CD4-positive, CD25-positive, alpha-beta regulatory T cell (primary cell): ENCODE measurements at places on chromosomes 16 and 17.

- H3K27me3 ChIP-seq: no peaks in the 10 kb centered on the region
- peaks cover 23% of the 10 kb centered on the region for H3K36me3 ChIP-seq
- no peaks in the 10 kb centered on the region for H3K4me1 ChIP-seq
- DNase-seq: no peak
Observed at GRCh38 chr17:32385971-32386370, 36.0 kb downstream of the ZNF207 start.

- no peaks in the 10 kb centered on the region for H3K27me3 ChIP-seq
- H3K4me3 ChIP-seq: peak overlapping the region; percentile 92
- no peak for DNase-seq
- H3K27ac ChIP-seq: no peak overlapping the region
- peaks cover 60% of the 10 kb centered on the region for H3K4me1 ChIP-seq
Observed at GRCh38 chr17:59623151-59623550, 3.5 kb downstream of the CLTC start.

DNA sequence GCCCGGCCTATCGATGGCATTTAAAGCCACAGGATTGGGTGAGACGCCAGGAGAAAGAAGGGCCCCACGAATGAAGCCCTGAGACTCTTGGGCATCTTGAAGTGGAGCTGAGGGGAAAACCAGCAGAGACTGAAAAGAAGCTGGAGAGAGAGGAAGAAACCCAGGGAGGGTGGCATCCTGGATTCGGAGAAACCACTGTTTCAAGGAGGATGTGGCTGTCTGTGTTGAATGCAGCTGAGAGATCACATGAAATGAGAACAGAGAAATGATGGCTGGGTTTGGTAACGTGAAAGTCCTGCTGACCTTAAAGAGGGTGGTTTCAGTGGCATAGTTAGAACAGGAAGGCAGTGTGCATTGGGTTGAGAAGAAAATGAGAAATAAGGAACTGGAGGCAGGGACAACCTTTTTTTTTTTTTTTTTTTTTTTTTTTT lies 3.8 kb downstream of the TNFSF12 start:
- no peaks in the 10 kb centered on the region for H3K27me3 ChIP-seq
- peaks cover 48% of the 10 kb centered on the region for H3K4me1 ChIP-seq
- peak; percentile 96 for DNase-seq
- peak overlapping the region; percentile 66 for H3K4me3 ChIP-seq
- peak overlapping the region; percentile 66 for H3K27ac ChIP-seq
- no peaks in the 10 kb centered on the region for H3K36me3 ChIP-seq

DNA sequence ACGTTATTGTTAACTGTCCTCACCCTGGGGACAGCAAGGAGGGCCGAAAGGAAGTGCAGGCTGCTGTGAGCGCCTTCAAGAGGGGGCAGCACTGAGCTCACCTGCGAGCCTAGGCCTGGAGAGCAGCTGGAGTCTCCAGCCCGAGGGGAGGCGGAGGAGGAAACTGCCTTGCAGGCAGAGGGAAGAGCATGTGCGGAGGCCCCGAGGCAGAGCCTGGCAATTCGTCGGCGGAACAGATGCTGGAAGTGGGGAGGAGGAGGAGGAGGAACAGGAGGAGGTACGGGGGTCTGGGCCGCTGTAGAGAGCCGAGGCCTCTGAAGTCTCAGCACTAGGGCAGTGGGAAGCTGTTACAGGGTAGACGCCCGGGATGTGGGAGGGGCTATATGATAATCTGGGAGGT lies 49.6 kb upstream of the PLCG2 start:
- H3K4me3 ChIP-seq: no peak overlapping the region
- DNase-seq: no peak
- H3K27me3 ChIP-seq: no peaks in the 10 kb centered on the region

DNA sequence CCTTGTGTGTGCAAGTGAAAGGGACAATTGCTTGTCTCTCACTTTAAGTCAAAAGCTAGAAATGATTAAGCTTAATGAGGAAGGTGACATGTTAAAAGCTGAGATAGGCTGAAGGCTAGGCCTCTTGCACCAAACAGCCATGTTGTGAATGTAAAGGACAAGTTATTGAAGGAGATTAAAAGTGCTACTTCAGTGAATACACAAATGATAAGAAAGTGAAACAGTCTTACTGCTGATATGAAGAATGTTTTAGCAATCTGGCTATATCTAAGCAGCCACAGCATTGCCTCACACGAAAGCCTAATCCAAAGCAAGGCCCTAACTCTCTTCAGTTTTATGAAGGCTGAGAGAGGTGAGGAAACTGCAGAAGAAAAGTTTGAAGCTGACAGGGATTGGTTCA lies 71.0 kb downstream of the CDRT15 start:
- H3K27me3 ChIP-seq: no peaks in the 10 kb centered on the region
- H3K27ac ChIP-seq: peak overlapping the region; percentile 35
- no peak overlapping the region for H3K4me3 ChIP-seq
- H3K4me1 ChIP-seq: peaks cover 8% of the 10 kb centered on the region
- peaks cover 5% of the 10 kb centered on the region for H3K36me3 ChIP-seq

GRCh38 chr17:50844117-50844700 lies 8.8 kb downstream of the WFIKKN2 start:
- H3K4me1 ChIP-seq: no peaks in the 10 kb centered on the region
- no peaks in the 10 kb centered on the region for H3K36me3 ChIP-seq
- H3K4me3 ChIP-seq: no peak overlapping the region
- H3K27ac ChIP-seq: no peak overlapping the region
- no peak for DNase-seq

DNA sequence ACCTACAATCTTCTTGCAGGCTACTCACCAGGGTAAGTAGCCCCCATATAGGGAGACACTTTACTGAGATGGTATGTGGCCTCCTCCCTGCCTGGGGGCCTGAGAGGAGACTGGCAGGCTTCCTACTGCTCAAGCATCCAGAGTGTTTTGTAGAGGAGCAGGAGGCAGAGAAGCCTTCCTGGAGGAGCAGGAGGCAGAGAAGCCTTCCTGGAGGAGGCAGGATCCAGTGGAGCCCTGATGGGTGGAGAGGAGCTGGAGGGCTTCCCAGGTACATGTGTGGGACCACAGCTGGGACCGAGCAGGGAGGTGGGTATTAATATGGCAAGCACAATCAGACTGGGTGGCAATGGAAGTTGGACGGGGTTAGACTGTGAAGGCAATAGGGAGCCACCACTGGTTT lies 2.1 kb upstream of the ADGRG5 start:
- no peak overlapping the region for H3K27ac ChIP-seq
- peaks cover 19% of the 10 kb centered on the region for H3K4me1 ChIP-seq
- no peak overlapping the region for H3K4me3 ChIP-seq
- DNase-seq: no peak
- no peaks in the 10 kb centered on the region for H3K36me3 ChIP-seq
- H3K27me3 ChIP-seq: no peaks in the 10 kb centered on the region
